B cell (primary cell): ENCODE measurements at places on chromosomes 6 and 20.
A peak's percentile ranks its signal among the peaks of the same experiment; 100 is the strongest.

- DNase-seq = no peak
Measured at GRCh38 chr20:62267543-62267942, 29.2 kb downstream of the OSBPL2 start.

GRCh38 chr6:91097364-91097763, 510.5 kb upstream of the MAP3K7 start:
- DNase-seq = no peak

DNA sequence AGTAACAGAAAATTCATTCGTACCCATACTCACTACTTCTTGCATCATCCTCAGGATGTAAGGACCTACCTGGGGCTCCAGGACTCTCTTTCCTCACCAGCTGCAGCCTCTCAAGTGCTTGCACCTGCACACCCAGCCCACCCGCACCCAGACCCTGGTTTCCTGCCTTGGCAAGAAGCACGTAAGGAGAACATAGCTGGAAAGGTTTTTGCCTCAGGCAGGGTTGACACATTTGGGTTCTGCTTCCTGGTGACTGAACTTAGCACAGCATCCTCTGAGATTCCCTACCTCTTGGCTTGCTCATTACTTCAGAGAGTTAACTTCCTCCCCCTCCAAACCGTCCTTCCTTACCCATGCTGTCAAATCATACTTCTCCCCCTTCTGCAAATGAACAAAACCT, 556.9 kb downstream of the CD83 start:
- DNase-seq = no peak

GRCh38 chr20:22690616-22691179, 106.3 kb upstream of the FOXA2 start:
- DNase-seq = no peak

- peak; percentile 91 for DNase-seq
Measured at GRCh38 chr6:33312361-33313104, 1.3 kb downstream of the TAPBP start.

GRCh38 chr6:109318328-109318876, 63.9 kb downstream of the CD164 start:
- no peak for DNase-seq

DNA sequence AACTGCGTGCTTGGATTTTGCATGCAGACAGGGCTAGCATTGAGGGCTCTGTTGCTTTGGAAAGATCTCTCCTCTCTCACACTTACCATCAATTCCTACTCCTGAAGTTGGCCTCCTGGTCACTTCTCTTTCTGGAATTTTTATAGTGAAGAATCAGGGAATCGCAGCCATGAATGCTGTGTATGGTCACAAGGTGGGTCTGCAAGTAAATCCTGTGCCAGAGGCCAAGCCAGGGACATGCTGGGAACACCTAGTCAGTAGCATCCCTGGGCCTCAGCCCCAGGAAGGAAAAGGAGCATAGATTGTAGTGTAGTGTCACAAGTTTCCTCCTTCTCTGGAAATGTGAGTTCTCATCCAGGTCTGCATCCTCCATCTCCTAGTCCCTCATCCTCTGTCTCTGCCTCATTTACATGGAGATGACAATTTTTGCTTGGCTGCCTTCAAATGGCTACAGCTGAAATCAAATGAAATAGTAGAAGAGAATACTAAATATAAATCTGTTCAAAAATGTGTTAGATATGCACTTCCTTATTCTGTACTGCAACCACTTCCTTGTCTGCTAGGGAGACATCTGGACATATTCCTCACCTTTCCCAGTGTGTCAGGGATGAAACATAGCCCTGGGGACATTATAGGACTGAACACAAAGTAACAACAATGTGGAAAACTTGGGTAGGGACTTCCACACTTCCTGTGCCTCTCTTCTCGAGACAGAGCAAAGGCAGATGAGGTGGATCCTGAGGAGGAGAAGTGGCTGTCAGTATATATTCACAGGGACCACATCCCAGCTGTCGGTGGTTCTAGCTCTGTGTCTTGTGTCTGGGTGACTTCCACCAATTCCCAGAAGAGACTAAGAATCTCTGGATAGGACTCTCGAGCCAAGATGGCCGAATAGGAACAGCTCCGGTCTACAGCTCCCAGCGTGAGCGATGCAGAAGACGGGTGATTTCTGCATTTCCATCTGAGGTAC, 17.0 kb downstream of the CST9 start:
- DNase-seq = no peak

DNA sequence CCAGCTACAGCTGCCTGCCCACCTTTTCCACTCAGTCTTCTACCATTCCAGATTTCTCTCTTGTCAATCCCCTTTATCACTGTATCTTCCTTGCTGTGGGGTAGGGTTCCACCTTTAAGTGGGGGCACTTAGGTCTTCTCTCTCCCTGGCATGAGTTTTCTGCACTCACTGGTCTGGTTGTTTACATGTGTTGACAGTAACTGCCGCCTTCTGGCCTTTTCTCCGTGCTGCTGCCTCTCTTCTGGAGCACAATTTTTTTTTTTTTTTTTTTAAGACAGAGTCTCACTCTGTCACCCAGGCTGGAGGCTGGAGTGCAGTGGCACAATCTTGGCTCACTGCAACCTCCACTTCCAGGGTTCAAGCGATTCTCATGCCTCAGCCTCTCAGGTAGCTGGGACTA, 12.0 kb downstream of the RNF114 start:
- DNase-seq = no peak

GRCh38 chr6:108762394-108762793, 85.8 kb upstream of the ARMC2 start:
- DNase-seq = no peak
